MG63 (cell line): ENCODE measurements at places on chromosomes 7 and 10. TPM values are rescaled to one million over a fixed set of nuclear protein-coding genes. Genes with fewer than 3 reads are reported as not detected.

- peak; percentile 0 for DNase-seq
Observed at GRCh38 chr7:110119883-110120581, 970.9 kb upstream of the LRRN3 start.

DNA sequence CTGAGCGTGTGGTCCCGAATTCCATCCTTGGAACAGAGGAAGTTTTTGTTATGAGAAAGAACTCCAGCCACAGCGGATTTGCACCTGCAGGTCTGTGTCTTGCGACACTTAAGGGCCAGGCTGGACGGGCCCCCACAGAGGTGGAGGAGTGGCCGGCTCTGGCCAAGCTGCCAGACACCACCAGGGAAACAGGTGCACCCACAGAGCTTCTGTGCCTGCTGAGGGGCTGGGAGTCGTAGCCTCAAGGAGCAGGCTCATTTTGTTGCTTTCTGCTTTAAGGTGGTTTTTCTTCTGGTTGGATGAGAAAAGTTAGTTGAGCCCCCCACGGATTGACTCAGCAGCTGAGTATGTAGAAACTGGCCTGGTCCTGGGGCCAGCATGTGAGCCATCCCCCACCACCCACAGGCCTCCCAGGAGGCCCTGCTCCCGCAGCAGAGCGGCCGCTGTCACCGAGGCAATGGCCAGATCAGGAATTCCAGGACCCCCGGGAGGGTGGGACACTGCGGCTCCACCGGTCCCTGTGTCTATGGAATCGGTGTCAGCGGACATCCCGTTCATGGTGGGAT lies 41.9 kb downstream of the NKX6-2 start:
- no peak for DNase-seq

DNA sequence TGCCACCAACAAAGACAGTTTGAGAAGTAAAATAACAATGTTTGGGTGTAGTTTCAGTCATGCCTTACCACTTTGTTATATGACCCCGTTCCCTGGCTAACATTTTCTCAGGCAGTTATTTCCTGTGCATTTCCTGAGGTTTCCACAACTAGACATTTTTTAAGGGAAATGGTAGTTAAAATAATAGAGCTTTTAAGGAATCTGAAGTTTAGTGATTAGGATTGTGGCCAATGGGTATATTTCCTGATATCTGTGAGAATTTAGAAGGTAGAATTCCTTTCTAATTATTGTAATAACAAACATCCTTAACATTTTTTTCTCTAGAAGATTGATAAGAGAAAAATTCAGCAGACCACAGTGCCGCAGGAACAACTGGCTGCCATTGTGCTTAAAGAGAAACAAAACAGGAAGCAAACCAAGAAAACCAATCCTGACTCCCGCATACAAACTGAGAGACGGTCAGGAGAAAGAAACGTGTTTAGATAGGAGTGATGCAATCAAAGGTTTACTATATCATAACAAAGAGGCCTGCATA lies 193.6 kb downstream of the MBL2 start:
- no peak for DNase-seq

GRCh38 chr10:99395750-99396445 lies 34.5 kb downstream of the GOT1 start:
- DNase-seq = peak; percentile 65

GRCh38 chr7:157717211-157718174 lies 380.7 kb downstream of the DNAJB6 start:
- no peak for DNase-seq

DNA sequence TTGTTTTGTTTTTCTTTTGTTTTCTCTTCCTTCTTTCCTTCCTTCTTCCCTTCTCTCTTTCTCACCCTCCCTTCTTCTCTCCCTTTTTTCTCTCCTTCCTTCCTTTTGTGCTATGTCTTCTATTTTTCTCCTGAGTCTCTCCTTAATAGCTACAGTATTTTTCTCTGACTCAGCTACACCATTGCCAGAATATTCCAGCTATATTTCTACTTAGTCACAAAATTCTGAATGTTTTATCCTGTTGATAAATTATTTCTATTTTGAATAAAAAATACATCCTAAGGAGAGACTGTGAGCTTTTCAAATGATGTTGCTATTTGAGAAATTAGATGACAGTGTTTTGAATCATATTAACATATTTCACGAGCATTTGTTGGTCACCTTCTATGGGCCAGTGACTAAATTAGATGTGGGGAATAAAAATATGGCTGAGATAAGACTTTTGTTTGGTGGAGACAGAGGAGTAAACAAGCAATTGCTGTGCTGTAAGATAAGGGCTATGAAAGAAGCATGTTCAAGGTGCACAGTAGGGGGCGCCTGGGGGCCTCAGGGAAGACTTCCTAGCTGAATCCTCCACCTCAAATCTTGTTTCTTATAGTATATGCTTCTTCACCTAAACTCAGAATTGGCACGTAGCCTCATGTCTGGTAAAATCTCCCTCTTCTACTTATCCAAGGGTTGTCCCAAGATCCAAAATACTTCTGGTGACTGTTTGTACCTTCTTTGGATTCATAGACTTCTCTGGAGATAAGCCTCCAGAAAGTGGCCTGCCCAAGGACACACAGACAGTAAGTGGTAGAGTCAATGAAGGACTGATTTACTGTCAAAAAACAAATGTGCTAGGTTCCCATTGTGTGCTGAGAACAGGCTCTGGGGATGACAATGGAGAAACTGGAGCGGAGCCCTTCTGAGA lies 115.5 kb upstream of the CREB5 start:
- DNase-seq = peak; percentile 65

DNA sequence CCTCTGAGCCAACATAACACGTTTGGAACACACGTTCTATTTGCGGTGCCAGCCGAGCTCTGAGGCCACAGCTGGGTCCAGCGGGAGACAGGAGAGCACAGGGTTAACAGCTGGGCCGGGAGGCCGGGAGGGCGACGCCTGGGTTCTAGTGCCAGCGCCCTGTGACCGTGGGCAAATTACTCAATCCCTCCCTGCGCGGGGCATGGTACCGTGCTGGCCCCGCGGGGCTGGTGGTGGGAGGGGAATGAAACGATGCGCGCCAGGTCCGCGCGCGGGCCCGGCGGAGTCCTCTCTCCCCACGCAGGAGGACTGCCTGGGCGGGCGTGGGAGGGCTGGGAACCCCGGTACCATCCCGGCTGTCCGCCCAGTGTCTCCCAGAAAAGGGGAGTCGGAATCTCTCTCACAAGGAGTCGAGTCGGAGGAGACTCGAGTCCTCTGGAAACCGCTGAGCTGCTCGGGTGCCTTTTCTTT lies 30.4 kb downstream of the LEP start:
- DNase-seq = no peak

DNA sequence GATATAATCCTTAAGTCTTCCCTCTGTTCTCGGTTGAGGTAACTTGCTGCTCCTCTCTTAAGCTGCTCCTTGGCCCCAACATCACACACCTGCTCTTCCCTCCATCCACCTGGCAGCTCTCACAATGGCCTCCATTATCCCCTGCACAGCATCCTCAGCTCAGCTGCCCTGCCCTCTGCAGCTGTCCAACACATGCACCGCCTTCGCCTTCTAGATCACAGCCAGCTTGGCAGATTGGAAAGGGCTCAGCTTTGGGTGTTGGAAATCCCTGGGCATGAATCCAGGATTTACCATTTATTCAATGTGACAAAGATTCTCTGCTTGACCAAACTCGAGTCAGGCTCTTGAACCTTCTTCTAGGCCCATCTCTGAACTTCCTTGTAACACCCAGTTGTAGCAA lies 20.6 kb downstream of the RGR start:
- DNase-seq = no peak

The TRIP6 gene
- 147 and 173 TPM in 2 replicates for total RNA-seq

DNA sequence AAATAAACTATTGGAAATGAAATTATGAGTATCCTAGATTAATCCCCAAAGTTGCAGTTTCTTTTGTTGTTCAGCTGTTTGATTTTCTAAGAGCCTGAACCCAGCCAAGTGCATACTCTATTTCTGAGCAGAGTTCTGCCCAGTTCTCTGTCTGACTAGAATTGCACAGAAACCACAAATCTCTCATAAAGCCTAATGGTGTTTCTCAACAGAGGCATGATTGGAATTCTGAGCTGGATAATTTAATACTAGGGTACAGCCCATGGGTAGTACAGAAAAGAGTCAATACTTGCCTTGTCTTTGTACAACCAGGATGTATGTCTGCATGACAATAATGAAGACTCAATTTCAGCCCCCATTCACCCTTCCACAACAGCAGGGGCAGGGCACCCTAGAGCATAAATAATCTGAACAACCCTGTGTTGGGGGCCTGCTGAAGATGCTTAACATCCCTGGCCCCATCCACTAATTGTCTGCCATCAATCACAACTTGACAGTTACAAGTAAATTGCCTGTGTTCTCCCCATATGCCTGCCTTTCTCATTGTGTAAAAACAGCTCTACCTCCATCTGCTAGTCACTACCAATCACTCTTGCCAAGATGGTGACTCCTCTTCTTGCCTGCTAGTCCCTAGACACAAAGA lies 114.4 kb downstream of the NPSR1 start:
- DNase-seq = no peak

GRCh38 chr10:80684259-80684658 lies 146.6 kb downstream of the SH2D4B start:
- DNase-seq = no peak

The ADAMTS14 gene
- 1.6 and 2.7 TPM in 2 replicates for total RNA-seq
